ENCODE measurements at places on chromosomes 5 and 9.

DNA sequence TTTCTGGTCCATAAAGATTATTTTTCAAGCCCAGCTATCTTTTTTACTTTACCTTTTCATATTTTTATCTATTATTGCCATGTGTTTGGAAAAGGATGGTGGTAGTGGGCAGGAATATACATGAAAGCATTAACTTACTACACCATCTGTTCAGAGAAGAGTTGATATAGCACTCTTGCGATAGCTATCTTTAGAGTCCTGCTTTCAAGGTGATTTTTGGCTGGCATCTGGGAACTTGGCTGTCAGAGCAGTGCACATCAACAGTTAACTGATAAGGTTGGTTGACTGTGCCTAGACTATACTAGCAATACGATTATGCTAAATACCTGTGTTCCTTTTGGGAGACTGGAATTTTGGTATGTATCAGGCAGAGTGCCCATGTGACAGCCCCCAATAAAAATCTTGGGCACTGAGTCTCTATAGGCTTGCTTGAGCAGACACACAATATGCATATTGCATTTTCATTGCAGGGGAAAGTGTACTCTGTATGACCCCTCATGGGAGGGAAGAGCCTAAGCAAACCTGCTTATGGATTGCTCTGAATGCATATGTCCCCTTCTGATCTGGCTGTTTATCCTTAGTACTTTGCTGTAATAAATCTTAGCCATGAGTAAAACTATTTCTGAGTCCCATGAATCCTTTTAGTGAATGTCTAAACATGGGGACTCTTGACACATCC, 227.6 kb upstream of the C9orf72 start:
- DNase-seq = no peak

DNA sequence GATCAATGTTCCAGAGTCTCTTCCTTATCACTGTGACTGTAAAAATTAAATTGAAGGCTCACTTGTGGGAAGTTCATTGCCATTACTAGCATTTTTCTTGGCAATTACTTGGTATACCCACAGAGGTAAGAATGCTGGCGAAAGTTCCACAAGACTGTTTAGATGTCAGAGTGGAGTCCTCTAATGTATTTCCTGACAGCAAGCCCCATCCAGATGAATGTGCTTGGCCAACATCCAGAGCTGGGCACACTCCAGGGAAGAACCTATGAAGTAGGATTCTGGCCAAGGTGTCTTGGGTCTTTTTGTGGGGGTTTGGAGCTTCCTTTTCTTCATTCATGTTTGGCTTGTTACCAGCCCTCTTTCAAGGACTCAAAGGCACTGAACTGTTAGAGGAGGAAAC, 473.6 kb downstream of the DMAC1 start:
- no peak for DNase-seq

GRCh38 chr9:96450613-96451528, 902 bp downstream of the HABP4 start:
- DNase-seq = peak; percentile 50

DNA sequence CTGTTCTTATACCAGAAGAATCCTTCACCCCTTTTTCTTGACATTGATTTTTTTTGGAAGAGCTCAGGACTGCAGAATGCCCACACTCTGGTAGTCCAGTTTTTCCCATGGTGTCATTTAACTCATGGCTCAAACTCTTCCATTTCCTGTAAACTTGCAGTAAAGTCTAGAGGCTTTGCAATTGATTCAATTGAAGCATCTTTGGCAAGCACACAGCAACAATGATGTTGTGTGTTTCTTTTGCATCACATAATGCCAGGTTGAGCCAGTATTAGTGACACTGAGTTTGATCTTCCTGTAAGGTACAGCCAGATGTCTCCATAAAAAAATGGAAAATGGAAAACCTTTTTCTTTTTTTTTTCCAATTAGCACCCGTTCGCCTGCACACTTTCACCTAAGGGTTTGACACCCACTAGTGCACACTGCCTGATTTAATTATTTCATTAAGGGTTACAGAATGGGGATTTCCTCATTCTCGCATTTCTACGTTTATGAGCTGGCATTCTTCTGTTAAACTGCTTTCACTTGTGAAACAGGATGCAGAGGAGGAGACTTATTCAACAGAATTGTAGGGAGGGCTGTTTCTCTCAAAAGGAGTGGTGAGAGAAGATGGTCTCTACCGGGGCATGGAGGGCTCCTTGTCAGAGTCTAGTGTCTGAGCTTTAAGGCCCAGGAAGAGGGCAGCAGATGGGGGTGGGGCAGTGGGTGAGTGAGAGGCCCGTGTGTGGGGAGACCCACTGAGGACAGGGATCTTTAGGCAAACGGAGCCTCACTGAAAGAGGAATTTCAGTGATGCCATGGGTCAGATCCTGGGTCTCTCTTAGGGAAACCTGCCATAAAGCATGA, 2.2 kb upstream of the S1PR3 start:
- DNase-seq = peak; percentile 46

DNA sequence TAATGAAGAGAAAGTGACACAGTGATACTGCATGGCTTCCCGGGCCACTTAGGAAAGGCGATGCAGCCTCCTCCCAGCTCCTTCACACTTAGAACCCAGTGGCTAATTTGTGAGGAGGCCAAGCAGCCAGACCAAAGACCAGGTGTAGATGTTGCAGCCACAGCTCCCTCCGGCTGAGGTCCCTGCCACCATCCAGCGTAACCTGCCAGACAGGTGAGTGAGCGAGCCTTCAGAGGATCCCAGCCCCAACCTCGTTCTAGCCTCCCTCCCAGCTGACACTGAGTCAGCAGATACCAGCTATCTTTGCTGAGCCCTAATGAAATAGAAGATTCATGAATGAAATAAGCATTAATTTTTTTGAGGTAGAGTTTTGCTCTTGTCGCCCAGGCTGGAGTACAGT, 59.7 kb downstream of the COL23A1 start:
- no peak for DNase-seq

- DNase-seq = peak; percentile 10
These were observed 15.8 kb upstream of the HMHB1 start for GRCh38 chr5:143796125-143796524.

DNA sequence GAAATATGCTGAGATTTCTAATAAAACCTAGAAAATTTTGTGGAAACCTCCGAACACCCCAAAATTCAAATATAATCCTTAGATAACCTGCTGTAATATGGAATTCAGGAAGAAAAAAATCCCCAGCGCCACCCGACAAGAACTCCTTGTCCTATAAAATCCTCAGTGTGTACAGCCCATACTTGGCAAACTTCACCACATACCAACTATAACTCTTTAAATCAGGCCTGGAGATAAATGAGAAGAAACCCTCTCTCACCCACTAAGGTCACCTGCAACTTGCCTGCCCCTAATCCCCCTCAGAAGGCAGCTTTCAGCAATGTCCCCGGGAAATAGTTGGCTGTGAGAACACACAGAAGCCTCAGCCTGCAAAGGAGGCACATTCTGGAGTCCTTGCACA, 90.5 kb downstream of the SH3TC2 start:
- no peak for DNase-seq

DNA sequence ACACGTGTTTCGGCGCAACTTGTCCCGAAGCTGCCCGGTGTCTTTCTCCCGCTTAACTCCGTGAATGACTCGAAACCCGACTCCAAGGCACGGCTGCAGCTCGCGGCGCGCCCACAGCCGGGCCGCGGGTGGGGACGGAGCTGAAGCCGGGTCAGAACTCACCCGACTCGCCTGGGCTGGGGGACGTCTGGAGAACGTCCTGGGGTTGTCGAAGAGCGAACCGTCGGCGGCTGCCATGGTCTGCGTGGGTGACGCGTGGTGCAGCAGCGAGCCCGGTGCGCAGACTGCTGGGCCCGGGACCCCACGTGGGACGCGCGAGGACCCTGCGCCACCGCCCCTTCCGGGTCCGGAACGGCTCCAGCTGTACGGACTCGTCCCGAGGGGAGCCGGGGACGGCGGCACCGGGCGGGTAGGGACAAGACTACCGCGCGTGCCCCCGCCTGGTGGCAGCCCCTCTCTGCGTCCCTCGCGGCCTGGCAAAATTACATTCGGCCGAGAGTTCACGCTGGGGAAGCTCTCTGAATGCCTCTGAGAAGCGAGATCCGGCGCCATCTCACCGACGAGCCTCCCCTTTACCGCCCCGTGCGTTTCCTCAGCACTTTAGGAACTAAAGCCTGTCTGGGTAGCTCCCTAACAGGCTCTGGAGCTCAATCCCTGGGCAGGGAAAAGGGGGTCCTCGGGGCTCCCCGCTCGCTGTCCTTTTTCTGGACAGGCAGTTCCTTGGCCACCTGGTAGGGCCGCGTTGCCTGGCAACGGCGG, at the start of gene DDX31:
DDX31 (minus strand) TSS at position 286 of the 759 bp plus-strand sequence; CDS start at position 237, 49 bp downstream.
- peak; percentile 94 for DNase-seq

DNA sequence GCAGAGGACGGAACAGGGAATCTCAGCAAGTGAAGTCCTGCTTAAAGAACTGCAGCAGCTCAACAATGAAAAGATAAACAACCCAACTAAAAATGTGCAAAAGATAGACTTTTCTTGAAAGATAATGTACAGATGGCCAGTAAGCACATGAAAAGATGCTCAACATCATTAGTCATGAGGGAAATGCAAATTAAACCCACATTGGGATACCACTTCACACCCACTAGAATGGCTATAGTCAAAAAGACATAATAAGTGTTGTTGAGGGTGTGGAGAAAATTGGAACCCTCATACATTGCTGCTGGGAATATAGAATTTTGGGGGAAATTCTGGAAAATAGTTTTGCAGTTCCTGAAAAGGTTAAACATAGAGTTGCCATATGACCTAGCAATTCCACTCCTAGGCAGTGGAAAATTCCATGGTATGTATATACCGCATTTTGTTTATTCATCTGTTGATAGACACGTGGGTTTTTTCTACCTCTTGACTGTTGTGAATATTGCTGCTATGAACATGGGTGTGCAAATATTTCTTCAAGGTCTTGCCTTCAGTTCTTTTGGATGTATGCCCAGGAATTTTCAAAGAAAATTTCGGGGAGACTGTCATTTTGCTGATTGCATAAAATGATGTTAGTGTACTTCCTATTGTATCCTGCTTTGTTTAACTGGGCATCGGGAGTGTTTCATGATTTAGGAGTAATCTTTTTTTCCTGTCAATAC, 7.2 kb downstream of the CNOT8 start:
- no peak for DNase-seq

- DNase-seq = peak; percentile 79
These were observed 78.5 kb upstream of the LRRTM2 start for GRCh38 chr5:138953387-138954256.

DNA sequence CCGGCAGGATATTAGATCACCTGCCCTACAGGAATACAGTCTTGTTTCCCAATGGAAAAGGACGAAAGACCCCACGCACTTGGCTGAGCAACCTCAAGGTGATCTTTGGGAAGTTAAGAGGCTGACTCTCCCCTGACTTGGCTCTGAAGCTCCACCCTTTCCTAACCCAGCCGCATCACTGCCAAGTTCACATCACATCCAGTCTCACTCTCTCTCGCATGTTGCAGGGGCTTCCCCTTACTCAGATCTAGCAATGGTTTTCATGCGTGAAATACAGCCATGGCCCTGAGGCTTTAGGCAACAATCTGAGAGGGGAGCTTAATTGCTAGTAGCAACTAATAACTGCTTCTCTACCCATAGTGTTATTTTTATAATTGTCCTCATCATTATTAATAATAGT, 211.6 kb downstream of the DOCK8 start:
- no peak for DNase-seq

DNA sequence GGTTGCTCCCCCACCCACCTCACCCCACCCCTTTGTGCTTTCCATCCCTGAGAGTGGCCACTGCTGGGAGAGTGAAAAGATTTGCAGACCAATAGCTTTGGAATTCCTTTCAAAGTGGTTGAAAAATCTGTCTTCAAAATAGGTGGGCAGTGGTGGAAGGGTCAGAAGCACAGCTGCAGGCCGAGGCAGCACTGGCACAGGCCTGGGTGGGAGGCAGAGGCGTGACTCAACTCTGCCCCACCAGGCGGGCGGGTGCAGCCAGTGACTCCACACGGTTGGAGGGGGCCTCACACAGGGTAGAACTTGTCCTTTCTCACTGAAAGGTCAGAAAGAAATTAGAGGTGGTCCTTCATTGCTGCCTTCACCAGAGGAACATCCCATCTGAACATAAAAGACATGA, 214.9 kb upstream of the TBCA start:
- DNase-seq = no peak

GRCh38 chr9:124869466-124869985, 7.6 kb downstream of the ARPC5L start:
- DNase-seq = no peak

DNA sequence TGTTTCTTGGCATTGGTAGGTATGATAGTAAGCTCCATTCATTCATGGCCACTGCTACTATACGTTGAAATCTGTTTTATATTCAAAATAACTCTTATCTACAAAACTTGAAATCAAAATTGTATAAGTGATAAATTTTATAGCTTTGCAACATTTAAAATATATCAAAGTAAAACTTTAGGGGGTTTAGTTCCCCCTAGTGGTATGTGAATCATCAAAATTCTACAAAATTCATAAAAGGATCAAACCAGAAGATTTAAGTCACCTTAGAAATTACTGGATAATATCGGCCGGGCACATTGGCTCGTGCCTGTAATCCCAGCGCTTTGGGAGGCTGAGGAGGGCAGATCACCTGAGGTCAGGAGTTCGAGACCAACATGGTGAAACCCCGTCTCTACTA, 243.0 kb upstream of the CDH18 start:
- no peak for DNase-seq

DNA sequence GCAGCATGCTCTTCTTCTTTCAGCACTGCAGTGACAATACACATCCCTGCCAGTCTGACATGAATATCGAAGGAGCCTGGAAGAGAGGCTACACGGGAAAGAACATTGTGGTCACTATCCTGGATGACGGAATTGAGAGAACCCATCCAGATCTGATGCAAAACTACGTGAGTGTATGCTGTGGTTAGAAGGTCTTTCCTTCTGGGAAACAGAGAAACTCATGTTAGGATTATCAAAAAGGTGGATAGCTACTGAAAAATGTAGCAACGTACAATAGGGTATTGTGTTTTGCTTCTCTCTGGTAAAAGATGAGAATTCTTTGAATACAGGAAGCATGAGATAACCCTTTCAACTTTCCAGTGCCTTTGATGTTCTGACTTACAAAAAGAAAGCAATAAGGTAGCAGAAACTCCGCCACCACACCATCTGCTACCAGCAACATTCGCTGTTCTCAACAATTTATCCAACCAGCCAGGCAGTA, 133.3 kb downstream of the PCSK5 start:
- DNase-seq = no peak

- DNase-seq = no peak
These were observed 44.6 kb downstream of the AOPEP start for GRCh38 chr9:94771096-94771495.
